ENCODE measurements at places on chromosomes 16 and 17.

- no peak for DNase-seq
These were observed 6.2 kb upstream of the WFIKKN1 start for GRCh38 chr16:624526-625070.

DNA sequence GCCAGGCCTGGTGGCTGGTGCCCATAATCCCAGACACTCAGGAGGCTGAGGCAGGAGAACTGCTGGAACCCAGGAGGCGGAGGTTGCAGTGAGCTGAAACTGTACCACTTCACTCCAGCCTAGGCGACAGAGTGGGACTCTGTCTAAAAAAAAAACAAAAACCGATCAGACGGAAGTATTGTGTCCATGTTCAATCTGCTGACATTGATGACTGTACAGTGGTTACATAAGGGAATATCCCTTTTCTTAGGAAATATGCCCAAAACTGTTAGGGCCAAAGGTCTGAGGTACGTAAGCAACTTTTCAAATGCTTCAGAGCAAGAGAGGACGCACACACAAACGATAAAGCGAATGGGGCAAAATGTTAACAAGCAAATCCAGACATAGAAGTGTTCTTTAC is 69.8 kb upstream of the DNAH17 start:
- DNase-seq = no peak

DNA sequence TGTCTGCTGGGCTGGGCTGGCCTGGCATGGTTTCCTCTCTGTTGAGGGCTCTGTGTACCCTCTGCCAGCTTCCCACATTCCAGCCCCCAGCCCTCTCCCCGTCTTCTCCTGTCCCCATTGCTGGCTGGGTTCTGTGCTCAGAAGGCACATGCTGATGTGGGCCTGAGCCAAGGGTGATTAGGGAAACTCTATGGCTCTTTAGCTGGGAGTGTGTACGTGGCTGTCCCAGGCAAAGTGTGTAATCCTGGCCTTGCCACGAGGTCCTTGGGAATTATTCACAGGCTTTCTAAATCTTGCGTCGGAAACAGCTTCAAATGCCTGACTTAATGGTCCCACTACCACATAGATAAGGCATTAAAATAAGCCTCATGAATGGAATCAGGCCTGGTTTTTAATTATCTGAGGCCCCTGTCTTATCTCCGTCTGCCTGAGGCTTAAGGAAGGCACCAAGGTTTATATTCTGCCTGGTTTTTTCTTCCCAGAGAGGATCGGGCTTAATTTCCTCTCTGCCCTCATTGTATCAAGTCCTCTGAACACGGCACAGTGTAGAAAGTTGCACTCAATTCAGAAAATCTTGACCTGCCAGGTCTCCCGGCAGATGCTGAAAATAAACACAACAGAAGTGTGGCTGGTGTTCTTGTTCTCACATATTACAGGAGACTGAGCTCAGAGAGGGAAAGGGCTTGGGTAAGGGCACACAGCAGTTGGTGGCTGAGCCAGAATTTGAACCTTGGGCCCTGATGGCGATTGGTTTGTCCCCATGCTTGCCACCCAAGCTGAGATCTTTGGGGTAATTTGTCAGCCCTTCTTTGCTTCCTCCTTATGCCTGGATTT is 52.9 kb upstream of the LGALS9 start:
- DNase-seq = no peak

DNA sequence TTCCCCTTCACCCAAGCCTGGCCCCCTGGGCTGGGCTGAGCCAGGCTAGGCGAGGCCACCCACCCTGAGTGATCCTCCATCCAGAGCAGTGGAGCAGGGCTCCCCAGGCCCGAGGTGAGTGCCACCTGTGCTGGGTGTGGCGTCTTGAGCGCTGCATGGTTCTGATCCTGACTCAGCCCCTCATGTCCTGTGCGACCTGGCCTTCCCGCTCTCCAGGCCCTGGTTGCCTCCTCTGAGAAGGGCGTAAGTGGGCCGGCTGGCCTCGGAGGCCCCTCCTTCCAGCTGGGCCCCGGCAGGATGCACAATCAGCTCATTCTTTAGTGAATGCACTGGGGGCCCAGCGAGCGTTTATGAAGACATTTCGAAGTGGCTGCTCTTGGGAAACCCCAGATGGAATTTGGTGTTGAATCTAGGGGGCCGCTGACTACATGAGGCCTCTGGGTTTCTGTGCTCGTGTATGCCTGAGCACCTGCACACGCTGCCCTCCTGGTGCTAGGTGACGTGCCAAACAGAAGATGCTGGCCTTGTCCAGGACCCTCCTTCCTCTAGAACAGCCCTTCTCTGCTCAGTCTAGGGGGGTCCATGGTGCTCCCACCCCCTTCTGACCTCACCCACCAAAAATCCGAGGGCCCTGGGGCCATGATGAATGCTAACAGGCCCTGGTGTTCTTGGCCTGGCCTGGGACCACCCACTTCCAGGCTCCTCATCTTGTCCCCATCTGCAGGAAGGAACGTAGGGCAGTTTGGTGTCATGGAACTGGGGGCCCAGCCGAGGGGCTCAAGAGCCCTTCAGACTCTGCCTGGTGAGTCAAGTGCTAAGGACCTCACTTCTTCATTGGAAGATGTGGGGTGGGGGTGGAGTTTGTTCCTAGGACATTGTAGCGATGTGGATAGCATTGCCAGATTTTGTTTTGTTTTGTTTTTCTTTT is 3.6 kb upstream of the TMEM92 start:
- DNase-seq = no peak

- no peak for DNase-seq
These were observed 4.7 kb downstream of the KRABD2 start for GRCh38 chr17:8371786-8372185.

- no peak for DNase-seq
These were observed 32.8 kb downstream of the MPHOSPH6 start for GRCh38 chr16:82136956-82137821.

- no peak for DNase-seq
These were observed 5.0 kb upstream of the FADS6 start for GRCh38 chr17:74898376-74898946.

DNA sequence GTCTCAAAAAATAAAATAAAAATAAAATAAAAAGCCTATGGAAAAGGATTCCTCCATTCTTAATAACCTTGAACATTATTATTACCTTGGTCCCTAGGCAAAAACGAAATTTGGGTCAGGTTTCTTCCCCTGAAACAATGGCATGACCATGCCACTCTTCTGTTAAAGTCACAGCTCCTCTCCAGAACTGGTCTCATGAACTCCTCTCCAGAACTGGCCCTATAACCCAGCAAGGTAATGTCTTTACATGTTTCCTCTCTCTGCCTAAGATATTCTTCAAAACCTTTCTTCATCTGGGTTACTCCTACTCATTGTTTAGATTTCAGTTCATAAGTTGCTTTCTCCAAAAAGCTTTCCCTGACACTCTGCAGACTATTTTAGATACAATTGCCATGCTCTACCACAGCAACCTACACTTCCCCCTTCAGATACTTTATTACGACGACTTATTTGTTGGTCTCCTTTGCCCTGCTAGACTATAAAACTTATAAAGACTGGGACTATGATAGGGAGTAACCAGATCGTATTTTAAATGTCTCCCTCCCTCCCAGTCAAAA is 13.5 kb downstream of the TRIM37 start:
- no peak for DNase-seq

GRCh38 chr17:66386498-66387351 is 84.3 kb downstream of the PRKCA start:
- no peak for DNase-seq

DNA sequence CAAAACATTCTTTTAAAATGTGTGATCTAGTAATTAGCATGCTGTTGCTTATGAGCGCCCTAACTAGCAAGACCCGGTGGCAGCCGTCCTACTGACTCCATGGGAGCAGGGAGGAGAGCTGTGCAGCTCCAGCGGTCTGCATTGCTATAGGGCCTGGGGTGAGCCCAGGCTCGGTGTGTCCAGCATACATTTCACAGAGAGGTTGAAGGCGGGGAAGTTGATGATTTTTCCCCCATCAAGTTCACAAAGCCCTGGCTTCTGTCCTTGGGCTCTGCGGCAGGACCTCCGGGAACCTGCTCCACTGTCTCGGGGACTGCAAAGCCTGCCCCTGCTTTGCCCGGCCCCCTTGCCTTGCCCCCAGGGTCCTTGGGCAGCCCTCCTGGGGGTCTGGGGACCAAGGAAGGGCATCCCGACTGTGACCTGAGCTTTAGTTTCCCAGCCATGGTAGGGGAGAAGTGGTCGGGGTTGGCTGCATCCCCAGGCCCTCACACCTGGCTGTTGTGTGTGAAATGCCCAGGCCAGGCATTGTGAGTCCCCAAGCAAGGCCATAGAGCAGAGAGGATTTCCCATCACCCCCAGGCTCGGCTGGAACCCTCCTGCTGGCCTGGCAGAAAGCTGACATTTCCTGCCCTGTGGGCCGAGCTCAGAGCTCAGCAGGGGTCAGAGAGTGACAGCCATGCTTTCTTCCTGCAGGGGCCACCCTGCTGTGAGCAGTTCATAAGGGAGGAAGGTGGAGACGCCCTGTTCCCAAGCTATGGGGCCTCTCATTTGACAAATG is 24.8 kb downstream of the KCNJ12 start:
- DNase-seq = no peak

GRCh38 chr16:80300456-80300855 is 240.3 kb upstream of the DYNLRB2 start:
- DNase-seq = no peak

GRCh38 chr16:10812312-10813098 is 6.1 kb downstream of the TVP23A start:
- no peak for DNase-seq

DNA sequence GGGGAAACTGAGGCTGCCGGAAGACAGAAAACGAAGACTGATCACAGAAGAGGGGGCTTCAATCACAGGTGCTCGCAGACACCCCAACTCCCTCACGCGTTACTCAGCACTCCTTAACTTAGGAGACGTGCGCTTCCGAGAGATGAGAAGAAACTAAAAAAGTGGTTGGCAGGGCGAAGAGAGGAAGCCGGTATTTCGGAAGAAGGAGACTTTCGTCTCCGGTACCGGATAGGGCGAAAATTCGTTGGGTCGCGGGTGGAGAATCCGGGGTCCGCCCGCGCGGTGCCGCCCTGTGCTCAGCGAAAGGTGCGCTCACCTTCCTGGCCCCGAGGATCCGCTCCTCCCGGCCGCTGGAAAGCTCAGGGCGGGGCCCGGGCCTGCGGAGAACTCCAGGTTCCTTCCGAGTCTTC is 917 bp upstream of the TBX2 start:
- DNase-seq = no peak

Data from CD8-positive, alpha-beta T cell (primary cell).